ENCODE measurements at places on chromosomes 2 and 18.

- DNase-seq: no peak
Measured at GRCh38 chr2:50748671-50749070, 283.3 kb downstream of the NRXN1 start.

- no peak for DNase-seq
Measured at GRCh38 chr18:80026363-80026762, 7.9 kb upstream of the RBFA start.

GRCh38 chr2:90069290-90069894 is 1377.9 kb downstream of the RPIA start:
- peak; percentile 33 for DNase-seq

GRCh38 chr18:12397793-12398192 is 9.9 kb upstream of the PRELID3A start:
- DNase-seq: no peak

DNA sequence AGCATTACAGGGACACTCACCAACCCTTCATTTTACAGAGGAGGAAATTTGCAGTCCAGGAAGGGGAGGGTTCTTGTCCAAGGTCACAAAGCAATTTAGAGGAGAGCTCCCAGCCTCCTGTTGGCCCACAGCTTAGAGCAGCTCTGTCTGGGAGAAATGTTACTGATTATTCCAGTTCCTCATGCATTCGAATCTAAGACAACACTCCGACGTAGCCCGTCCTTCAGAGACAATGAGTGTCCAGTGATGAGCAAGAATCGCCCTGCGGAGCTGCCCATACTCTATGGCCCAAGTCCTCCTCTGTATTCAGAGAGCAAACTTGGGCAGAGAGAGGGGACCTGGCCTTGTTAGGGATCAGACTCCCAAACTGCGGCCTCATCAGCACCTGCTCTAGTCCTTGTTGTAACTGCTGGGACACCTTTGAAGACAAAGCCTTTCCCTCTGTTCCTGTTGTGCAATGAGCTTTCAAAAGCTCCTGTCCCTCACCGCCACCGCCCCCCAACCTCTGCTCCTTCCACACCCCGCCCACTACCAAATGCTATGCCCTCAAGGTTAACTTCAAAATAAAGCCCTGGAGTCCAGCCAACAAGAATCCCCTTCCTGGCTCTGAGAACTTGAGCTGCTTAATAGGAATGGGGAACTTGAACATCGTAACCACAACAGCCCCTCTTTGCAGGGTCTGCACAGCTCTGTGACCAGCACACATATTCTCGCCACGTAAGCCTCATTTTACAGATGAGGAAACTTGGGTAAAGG is 234.8 kb upstream of the SMAD2 start:
- DNase-seq: no peak

- DNase-seq: peak; percentile 55
Measured at GRCh38 chr2:214076527-214076926, 334.3 kb upstream of the VWC2L start.

DNA sequence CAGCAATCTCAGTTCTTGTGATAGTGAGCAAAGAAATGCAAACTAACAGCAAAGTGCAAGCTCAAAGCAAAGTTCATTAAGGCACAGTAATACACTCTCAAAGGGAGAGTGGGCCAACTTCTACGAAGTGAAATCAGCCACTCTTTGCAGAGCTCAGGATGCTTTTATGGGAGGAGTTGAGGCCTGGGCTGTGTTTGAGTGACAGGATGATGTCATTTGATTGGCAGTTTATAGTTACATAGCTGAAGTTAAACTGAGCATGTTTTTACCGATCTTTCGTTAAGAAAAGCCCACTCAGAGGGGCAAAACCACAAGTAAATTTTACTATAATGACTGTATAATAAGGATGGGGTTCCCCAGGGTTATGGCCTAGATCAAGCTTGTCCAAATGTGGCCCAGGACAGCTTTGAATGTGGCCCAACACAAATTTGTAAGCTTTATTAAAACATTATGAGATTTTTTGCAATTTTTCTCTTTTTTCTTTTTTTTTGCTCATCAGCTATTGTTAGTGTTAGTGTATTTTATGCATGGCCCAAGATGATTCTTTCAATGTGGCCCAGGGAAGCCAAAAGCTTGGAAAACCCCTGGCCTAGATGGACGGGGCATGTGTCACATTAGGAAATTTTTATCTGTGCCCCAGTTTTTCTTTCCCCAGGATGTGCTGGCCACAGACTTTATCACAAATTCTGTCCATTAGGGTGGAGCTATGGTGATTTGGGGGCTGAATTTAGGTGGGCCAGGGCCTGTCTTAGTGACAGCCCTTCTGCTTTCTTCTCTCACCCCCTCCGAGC is 8.3 kb upstream of the DNAH7 start:
- no peak for DNase-seq

DNA sequence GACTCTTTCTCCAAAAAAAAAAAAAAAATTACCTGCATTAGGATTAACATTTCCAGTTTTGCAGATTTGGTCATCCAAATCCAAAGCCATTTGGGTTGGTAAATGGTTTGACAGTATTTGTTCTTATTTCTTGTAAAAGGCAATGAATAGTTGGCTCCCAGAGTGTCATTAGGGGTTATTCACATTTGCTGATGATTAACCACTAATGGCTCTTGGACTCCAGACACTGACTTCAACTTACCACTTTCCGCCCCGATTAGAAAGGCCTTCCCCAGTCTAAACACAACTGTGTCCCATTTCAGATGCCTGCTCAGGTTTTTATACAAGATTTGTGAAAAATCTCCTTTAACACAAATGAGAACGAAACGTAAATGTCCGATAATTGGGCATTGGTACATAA is 9.6 kb upstream of the TGIF1 start:
- DNase-seq: no peak

GRCh38 chr2:32532341-32532740 is 95.5 kb upstream of the TTC27 start:
- no peak for DNase-seq

DNA sequence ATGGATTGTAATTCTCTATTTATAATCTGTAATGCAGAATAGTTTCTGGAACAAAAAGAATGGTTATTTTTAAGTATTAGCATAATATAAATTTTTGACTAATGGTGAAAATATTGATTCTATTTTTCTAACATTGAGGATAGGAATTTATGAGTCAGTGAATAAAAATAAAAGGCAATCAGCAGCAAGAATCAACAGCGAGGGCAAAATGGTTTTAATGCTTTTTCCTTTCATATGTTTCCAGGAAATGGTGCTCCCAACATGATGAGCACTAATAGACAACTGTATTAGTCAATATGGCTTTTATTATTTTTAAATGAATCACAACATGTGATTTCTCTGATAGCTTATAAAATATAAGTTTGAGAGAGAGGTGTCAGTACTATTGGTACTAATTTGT is 90.7 kb upstream of the TFPI start:
- no peak for DNase-seq

- no peak for DNase-seq
Measured at GRCh38 chr2:68889021-68889420, 17.8 kb upstream of the BMP10 start.

- no peak for DNase-seq
Measured at GRCh38 chr2:197307933-197308521, 2.6 kb downstream of the ANKRD44 start.

DNA sequence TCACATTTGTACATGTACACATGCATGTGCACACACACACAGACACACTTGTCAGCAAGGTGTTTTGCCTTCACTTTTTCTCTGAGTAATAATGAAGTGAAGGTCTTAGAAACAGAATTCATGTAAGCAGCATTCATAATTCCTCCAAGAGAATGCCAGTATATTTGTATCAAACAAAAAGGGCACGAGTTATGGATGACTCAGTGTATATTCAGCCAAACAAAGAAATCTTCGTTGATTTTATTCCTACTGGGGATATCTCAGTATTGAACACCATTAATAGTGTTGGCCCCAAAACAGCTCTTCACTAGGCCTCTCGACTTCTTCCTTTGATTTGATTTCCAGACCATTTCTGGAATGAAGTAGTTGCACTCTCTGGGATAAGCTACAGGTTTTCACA is 125.3 kb downstream of the PIK3C3 start:
- DNase-seq: no peak

DNA sequence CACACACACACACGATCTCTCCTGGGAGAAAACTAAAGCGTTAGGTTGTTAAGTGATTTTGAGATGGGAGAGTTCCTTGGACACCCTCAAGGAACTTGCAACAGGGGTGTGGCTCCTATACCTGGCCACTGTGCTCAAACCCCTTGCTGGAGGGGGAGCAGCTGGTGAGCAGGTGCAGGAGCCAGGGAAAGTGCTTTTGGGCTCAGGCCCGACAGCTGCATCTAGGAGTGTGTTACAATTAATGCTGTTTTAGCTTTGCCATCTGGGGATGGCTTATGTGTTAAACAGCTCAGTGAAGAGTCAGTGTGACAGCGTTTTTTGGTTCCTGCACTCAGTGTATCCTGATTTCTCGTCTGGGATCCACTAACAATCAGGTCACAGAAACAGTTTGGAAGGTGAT is 510.8 kb downstream of the TRIB2 start:
- no peak for DNase-seq

DNA sequence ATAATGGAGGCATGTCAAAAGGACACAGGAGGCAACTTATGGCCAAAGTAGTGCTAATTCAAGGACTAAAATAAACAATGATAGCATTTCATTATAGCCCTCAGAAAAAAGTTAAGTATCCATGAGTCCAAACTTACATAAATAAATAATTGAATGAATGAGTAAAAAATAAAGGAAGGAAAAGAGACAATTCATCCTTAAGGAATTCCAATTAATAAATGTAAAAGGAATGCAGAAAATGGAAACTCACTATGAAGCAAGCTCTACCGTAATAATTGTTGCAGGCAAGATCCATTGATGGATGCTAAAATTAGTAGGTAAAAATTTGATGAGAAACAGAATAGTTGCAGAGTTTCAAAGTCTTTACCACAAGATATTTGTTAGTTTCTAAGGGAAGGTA is 88.2 kb upstream of the RAPGEF4 start:
- DNase-seq: peak; percentile 69

DNA sequence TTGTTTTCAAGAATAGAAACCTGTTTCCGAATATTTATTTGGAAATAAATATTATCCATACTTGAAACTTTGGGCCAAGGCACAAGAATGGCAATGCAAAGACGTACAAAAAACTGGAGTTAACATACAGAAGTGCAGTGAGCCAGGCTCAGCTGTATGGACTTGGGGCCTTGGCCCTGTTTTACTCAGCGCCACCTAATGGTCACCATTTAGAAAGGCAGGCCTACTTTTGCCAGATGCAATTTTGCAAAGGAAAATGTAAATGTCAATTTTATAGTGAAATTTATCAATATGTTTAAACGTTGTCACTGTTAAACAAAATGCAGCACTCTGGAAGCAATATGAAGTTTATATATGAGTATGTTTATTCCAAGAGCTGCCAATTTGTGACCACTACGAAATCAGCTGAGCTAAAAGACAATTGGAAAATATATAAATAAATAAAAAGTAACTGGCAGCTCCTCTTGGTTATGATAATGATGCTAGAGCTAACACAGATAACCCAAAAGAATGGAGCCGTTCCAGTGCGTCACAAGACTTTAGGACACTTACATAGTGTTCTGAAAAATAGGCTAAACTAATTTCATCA is 155.0 kb downstream of the ARHGAP15 start:
- DNase-seq: peak; percentile 40

GRCh38 chr2:164257742-164258141 is 363.5 kb downstream of the GRB14 start:
- DNase-seq: no peak

- DNase-seq: no peak
Measured at GRCh38 chr2:191831410-191831994, 15.4 kb downstream of the CAVIN2 start.

- DNase-seq: no peak
Measured at GRCh38 chr2:134501476-134502091, 217.2 kb downstream of the TMEM163 start.

DNA sequence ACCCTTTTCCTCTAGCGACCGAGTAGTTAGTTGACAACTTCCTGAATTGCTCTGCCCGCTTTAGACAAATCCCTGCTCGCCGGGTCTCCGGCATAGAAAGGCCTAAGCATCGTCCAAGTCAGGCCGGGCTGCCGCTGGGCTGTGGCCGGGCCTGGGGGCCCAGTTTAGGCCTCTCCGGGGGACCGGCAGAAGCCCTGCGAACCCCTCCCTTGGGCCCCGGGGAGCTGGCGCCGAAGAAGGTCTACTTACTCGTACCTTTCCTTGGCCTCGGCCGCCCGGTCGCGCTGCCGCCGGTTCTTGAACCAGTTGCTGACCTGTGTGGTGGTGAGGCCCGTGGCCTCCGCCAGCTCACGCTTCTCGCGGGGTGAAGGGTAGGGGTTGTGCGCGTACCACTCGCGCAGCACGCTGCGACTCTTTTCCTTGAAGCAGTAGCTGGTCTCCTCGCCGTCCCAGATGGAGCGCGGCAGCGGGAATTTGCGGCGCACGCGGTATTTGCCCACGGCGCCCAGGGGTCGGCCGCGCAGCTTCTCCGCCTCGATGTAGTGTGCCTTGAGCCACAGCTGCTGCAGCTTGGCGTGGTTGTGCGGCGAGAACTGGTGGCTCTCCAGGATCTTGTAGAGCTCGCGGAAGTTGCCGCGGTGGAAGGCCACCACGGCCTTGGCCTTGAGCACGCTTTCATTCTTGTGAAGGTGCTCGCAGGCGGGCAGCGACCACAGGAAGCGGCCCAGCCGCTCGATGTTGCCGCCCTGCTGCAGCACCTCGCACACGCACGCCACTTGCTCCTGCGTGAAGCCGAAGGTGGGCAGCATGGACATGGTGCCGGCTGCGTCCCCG is 739 bp downstream of the SIX2 start:
- peak; percentile 16 for DNase-seq

- peak; percentile 53 for DNase-seq
Measured at GRCh38 chr2:241315879-241316631, at the start of gene SEPTIN2. Gene SEPTIN2 (plus strand): TSS chr2:241315925. CDS start chr2:241324233, 8,308 bp downstream.

DNA sequence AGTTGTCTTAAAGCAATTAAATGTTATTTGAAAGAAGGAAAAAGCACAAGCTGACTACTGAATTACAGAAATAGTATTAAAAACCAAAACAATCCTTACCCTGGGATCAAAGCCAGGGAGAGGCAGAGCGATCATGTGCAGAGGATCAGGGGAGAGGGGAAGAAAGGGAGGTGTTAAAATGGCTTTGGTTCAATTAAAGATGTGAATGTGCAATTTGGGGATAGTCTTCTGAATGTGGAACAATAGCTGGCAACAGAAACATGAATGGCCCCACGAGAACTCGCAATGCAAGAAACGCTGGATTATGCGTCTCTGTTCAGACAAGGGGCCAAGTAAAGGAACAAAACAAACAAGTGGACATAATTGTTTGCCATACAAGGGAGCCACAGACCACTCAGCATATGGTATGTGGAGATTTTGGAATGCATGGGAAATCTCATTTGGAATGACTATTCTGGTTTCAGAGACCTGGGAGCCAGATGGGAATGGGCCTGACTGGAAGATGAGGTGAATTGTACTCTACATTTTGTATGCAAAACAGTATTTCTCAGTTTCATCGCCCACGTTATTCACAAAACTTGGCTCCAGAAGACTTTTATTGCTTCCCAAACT is 155.4 kb downstream of the SLC4A3 start:
- peak; percentile 21 for DNase-seq

DNA sequence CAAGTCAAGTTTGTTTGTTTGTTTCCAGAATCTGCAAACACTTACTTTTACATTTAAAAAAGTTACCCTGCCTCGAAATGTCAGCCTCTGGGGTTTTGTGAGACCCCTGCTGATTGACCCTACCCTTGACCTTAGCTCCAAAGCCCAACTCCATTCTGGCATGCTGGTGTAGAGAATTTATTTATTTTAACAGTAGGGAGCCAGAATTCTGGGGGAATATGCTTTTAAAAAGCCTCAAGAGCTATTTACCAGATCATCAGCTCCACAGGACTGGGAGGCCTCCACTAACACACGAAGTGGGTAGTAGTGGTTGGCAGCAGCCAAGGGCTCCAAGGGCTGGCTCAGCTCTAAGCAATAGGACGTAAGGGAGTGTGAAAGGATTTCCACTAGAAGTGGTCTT is 23.2 kb upstream of the GREB1L start:
- no peak for DNase-seq

Data from AG10803 (cell line).